ENCODE measurements at places on chromosomes 1 and 21.

DNA sequence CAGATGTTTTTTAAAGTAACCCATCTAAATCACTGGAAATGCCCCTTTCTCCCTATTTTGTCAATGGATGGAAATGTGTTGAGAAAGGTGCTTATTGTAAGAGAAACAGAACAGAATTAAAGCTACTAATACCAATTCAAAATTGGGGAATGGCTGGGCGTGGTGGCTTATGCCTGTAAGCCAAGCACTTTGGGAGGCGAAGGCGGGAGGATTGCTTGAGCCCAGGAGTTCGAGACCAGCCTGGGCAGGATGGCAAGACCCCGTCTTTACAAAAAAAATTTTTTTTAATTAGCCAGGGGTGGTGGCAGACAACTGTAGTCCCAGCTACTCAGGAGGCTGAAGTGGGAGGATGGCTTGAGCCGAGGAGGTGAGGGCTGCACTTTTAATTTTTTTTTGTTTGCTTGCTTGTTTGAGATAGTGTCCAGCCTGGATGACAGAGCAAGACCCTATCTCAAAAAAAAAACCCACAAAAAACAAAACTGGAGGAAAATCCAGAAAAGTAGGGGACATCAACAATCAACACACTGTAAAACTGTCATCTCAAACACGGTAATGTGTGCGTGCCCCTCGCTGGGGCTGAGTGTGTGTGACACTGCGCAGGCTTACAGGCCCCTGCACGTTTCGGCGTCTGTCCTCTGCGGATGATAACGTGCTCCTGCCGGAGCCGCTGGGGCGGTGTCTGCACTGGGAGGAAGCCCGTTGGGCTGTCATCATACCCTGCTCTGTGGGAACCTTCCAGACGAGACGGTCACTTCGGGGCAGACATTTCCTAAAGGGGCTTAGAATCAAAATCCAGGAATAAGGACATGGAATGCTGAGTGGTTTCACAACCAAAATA lies 11.6 kb upstream of the POFUT2 start:
- no peak for DNase-seq

- DNase-seq: peak; percentile 7
Measured at GRCh38 chr21:33266789-33267135, 595 bp downstream of the IL10RB start.

GRCh38 chr1:2966449-2967328 lies 54.6 kb upstream of the ACTRT2 start:
- DNase-seq: no peak

DNA sequence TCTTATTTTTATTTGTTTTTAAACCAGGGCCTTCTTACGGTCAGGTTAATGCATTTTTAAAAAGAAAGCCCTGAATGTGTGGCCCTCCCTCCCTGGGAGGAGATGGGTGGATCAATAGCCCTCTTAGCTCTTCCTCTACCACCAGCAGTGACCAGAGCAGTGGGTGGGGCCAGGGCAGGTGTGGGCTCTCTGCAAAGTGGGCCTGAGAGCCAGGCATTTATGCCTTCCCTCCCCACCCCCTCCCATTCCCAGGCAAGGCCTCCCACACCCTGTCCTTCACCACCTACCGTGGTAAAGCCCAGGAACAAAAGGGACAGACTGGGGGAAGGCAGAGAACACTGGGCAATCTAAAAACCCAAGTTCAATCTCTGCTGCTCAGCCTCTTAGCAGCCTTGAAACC lies 63.9 kb downstream of the SSBP3 start:
- DNase-seq: no peak

Measured in stimulated activated CD8-positive, alpha-beta memory T cell treated with anti-CD3 and anti-CD28 coated beads, Interleukin-4, amount 100 ng/mL, for 4 hours (primary cell).